Thoracic aorta (tissue), 2 donors: ENCODE measurements at places on chromosomes 4 and X. TPM values are rescaled to one million over a fixed set of nuclear protein-coding genes. Genes with fewer than 3 reads are reported as not detected.

Gene TKTL1
- 0.42 TPM for total RNA-seq

Gene NUDT10
- 3.8 TPM for total RNA-seq

Gene SORBS2
- 268 TPM for total RNA-seq

Gene APLN
- 1.8 TPM for total RNA-seq

DNA sequence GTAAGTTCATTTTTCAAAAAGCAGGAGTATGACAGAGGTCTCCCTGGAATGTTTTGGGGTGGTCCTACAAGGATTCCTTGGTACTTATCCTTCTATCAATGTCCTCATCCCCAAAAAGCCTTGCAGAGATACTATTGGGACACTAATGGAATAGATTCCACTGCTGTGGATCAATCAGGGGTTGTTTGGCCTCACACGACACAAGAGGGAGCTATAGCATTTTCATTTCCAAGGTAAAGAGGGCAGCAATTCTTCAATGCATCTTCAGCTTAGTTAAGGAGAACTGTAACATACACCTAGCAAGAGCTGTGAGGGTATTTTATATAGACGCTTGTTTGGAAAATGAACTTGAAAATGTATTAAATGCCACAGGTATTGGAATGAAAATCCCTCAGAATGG, 50.9 kb downstream of the USP26 start:
- no peaks in the 10 kb centered on the region for H3K4me1 ChIP-seq
- H3K36me3 ChIP-seq: no peaks in the 10 kb centered on the region
- H3K27ac ChIP-seq: no peak overlapping the region
- no peak for DNase-seq
- H3K4me3 ChIP-seq: no peak overlapping the region

DNA sequence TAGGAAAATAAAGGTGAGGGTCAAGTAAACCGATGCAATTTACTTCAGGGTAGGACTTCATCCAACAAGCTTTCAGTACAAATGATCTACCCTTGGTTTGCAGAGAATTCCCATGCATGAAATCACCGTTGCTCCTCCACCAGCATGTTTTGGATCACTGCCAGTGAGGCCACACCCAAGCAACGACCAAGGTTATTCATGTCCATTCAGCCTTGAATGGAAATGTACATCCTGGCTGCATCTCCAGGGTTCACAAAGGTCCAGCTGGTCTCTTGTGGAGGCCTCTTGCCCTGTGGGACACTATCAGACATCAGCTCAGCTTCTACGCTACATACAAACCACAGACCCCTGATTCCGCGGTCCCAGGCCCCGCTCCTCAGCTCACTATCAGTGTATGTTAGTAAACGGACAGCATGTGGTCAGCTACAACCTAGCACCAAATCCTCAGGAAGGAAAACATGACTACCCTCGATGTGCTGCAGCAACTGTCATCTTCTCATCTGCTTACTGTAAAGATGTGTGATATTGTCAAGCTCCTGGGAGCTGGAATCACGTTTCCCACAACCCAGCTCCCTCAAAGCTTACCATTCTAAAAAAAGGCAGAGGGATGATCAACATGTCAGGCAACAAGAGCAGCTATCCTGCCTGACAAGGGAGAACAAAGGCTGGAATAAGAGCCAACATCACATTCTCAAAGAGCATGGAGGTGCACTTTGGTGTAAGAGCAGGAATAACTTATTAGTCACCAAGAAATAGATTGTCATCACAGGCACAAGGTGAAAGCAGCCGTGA, 4.9 kb downstream of the LYAR start:
- H3K36me3 ChIP-seq: peaks cover 29% of the 10 kb centered on the region
- no peak for DNase-seq
- no peak overlapping the region for H3K4me3 ChIP-seq
- no peaks in the 10 kb centered on the region for H3K27me3 ChIP-seq

DNA sequence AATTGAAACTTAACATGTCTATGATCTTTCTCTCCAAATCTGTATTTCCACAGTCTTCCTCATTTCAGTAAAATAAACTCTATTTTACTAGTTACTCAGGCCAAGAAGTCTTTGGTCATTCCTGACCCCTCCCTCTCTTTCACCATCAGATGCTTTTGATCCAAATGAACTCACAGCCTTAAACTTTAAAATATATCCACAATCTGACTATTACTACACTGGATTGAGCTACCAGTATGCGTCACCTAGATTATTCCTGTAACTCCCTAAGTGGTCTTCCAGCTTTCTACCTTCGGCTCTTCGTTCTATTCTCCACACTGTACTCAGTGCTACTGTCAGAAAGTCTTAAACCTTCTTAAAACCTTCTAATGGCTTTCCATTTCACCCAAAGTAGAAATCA, 195.1 kb downstream of the FBXW7 start:
- no peak overlapping the region for H3K4me3 ChIP-seq
- H3K4me1 ChIP-seq: no peaks in the 10 kb centered on the region
- no peak for DNase-seq
- H3K27ac ChIP-seq: no peak overlapping the region
- H3K27me3 ChIP-seq: no peaks in the 10 kb centered on the region

DNA sequence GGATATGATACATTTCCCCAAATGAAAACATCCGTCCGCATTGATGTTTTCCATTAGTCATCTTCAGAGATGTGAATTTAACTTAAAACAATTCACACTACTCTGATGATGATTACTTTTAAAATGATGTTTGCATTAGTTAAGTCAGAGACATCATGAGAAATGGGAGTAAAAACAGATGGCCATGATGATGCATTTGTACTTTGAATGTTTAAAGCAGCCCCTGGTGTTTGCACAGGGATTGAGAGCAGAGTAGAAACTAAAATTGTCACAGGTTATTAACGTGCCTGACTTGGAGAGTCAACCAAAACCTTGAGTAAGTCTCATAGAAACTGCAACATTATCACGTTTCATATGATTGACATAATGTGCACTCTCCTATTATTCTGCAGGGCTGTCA, 117.2 kb downstream of the CFAP299 start:
- H3K36me3 ChIP-seq: no peaks in the 10 kb centered on the region
- H3K27me3 ChIP-seq: no peaks in the 10 kb centered on the region
- no peaks in the 10 kb centered on the region for H3K4me1 ChIP-seq

GRCh38 chr4:77877167-77877566, 14.5 kb downstream of the MRPL1 start:
- no peak overlapping the region for H3K27ac ChIP-seq
- no peaks in the 10 kb centered on the region for H3K27me3 ChIP-seq
- H3K36me3 ChIP-seq: peaks cover 5% of the 10 kb centered on the region
- DNase-seq: no peak
- H3K4me1 ChIP-seq: no peaks in the 10 kb centered on the region

DNA sequence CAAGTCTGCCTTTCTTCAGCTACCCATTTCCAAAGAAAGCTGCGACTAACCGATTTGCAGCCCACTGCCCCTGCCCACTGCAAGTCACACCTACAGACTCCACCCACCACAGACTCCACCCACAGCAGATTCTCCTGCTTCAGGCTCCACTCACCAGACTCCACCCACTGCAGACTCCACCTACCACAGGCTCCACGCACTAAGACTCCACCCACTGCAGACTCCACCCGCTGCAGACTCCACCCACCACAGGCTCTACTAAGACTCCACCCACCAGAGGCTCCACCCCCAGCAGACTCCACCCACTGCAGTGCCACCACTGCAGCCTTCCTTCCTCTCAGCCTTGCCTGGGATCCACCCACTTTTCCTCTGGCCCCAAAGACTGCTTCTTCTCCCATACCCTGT, 41.3 kb downstream of the ABLIM2 start:
- DNase-seq: no peak
- no peak overlapping the region for H3K27ac ChIP-seq
- H3K27me3 ChIP-seq: no peaks in the 10 kb centered on the region
- no peaks in the 10 kb centered on the region for H3K36me3 ChIP-seq

DNA sequence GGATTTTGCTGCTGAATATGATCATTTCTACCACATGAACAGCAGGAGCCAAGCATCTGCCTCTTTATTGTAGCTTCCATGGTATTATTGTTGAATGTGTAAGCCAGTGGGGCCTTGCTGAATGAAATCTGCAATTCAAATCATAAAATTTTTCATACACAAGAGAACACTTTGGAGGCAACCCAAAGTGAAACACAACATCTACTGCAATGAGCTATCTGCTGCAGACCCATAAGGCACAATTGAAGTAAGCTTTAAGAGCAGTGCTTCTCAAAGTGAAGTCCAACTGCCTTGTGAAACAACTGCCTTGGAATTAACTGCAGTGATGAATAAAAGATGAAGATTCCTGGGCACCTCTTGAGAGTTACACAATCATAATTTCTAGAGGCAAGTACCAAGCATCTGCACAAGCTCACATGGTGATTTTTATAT, 626.3 kb upstream of the INTU start:
- no peak for DNase-seq
- no peaks in the 10 kb centered on the region for H3K27me3 ChIP-seq
- no peak overlapping the region for H3K27ac ChIP-seq
- no peaks in the 10 kb centered on the region for H3K4me1 ChIP-seq
- H3K36me3 ChIP-seq: no peaks in the 10 kb centered on the region
- no peak overlapping the region for H3K4me3 ChIP-seq

DNA sequence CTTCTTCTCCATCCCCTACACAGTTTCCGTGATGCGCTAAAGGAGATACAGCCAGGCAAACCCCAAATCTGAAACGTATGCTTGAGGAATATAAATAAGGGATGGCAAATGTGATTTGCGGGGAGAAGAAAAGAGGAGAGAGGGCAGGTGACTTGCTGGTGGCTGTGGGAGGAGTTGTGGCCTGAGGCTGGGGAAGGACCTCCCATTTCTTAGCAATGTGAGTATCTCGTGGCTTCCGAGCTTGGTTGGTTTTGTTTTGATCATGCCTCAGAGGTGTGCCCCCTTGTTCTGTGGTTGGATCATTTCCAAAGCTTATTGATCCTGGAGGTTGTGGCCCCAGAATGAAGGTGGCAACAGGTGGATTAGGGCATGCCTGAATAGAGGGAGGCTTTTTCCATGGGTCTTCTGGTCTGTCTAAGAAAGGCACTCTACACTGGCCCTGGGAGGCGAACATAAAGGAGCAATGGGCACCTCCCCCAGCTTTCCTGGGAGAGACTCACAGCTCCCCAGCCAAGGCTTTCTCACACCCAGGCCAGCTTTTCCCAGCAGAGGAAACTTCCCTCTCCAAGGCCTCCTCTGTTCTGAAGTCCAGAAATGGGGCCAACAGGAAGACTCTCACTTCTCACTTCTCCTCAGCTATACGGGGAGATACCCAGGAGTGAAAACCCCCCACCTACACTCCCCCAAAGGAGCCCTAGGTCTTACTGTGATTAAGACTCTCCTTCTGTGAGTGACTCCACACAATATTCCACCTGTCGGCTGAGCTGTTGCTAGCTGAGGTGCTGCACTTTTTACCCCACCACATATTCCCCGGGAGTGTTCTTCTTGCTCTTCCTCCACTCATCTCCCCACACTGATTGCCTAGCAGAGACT, 40.0 kb downstream of the C4orf51 start:
- H3K27ac ChIP-seq: no peak overlapping the region
- H3K4me1 ChIP-seq: no peaks in the 10 kb centered on the region
- no peak overlapping the region for H3K4me3 ChIP-seq
- no peaks in the 10 kb centered on the region for H3K27me3 ChIP-seq
- no peaks in the 10 kb centered on the region for H3K36me3 ChIP-seq

GRCh38 chrX:107485013-107485412, 35.6 kb downstream of the FRMPD3 start:
- H3K4me1 ChIP-seq: no peaks in the 10 kb centered on the region
- no peak overlapping the region for H3K27ac ChIP-seq
- DNase-seq: no peak
- H3K27me3 ChIP-seq: no peaks in the 10 kb centered on the region
- no peaks in the 10 kb centered on the region for H3K36me3 ChIP-seq

GRCh38 chr4:164483711-164484110, 270.2 kb upstream of the SMIM31 start:
- H3K36me3 ChIP-seq: no peaks in the 10 kb centered on the region
- no peaks in the 10 kb centered on the region for H3K4me1 ChIP-seq
- no peak overlapping the region for H3K27ac ChIP-seq
- no peak for DNase-seq
- no peaks in the 10 kb centered on the region for H3K27me3 ChIP-seq
- no peak overlapping the region for H3K4me3 ChIP-seq

DNA sequence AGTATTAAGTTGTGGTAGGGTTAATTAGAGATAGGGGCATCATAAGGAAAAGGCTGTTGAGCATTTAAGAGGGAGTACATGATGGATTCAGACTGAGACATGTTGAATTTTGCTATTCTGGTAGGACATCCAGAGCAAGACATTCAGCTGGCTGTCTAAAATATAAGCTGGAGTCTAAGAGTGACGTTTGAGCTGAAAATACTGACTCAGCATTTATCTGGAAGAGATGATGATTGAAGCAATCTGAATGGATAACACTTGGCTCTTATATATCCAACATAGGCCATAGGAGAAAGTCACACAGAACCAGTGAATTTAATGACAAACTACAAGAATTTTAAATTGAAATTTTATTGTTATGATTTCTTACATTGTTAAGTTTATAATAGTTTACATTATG, 114.3 kb downstream of the CENPC start:
- no peaks in the 10 kb centered on the region for H3K27me3 ChIP-seq
- H3K4me1 ChIP-seq: no peaks in the 10 kb centered on the region
- no peak overlapping the region for H3K27ac ChIP-seq
- DNase-seq: no peak
- no peaks in the 10 kb centered on the region for H3K36me3 ChIP-seq

GRCh38 chrX:134653835-134654234, 4.4 kb downstream of the PLAC1 start:
- H3K27ac ChIP-seq: no peak overlapping the region
- no peaks in the 10 kb centered on the region for H3K36me3 ChIP-seq
- no peak for DNase-seq
- H3K4me1 ChIP-seq: no peaks in the 10 kb centered on the region

DNA sequence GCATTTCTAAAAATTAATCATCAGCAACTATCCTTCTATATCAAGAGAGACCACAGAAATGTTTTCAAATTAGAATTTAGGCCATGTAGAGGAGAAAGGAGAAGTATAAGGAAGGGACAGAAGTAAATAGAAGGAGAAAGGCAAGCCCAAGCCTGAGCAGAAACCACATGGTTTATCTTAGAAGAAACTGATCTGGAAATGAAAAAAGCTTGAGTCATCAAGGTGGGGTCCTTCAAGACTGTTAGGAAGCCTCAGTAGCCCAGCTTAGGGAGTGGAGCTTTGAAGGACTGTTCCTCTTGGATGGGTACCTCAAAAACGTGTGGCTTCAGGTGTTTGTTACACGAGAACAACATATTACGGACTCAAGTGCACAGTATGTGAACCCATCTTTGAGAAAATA, 4.5 kb downstream of the BMX start:
- no peaks in the 10 kb centered on the region for H3K27me3 ChIP-seq
- no peak for DNase-seq
- no peaks in the 10 kb centered on the region for H3K4me1 ChIP-seq
- H3K4me3 ChIP-seq: no peak overlapping the region

- no peaks in the 10 kb centered on the region for H3K27me3 ChIP-seq
- no peaks in the 10 kb centered on the region for H3K36me3 ChIP-seq
- H3K4me1 ChIP-seq: no peaks in the 10 kb centered on the region
- DNase-seq: no peak
- no peak overlapping the region for H3K27ac ChIP-seq
- no peak overlapping the region for H3K4me3 ChIP-seq
Measured at GRCh38 chr4:109025471-109026076, 262.7 kb upstream of the ETNPPL start.
